ENCODE measurements at places on chromosomes 1 and 21.

DNA sequence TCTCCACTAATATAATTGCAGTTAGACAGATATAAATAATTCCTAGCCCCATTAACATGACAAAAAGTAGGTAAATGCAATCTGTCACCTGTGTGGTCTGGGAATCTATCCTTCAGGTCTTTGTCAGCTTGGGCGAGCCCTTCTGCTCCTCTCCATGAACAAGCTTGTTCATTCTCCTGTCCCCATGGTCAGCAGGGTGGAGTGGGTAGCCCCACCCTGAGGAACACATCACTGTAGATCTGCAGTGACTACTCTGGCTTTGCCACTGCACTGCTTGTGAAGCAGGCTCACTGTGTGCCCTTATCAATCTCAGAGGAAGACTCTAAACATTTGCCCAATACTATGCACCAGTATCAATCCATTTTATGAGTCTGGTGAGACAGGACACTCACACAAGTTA is 279.0 kb downstream of the MATN1 start:
- DNase-seq = no peak

- no peak for DNase-seq
Observed at GRCh38 chr1:179042700-179043099, 17.0 kb downstream of the FAM20B start.

DNA sequence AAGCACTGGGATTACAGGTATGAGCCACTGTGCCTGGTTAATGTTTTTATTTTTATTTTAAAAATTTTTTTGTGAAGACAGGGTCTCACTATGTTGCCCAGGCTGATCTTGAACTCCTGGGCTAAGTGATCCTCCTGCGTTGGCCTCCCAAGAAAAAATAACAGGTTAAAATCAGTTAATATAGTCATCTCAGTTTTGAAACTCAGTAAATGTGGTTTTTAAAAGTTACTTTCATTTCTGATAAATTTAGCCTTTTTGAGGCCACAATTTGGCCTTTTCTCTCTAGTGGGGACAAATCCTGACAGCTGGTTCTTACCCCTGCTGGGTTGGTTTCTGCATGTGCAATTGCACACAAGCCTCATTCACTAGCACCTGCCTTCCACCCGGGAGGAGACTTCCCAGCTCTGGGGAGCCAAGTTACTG is 13.3 kb downstream of the PMF1 start:
- DNase-seq = no peak

GRCh38 chr1:1614204-1614953 is 921 bp upstream of the MIB2 start:
- no peak for DNase-seq

GRCh38 chr1:105027838-105028471 is 1278.3 kb downstream of the AMY1C start:
- no peak for DNase-seq

DNA sequence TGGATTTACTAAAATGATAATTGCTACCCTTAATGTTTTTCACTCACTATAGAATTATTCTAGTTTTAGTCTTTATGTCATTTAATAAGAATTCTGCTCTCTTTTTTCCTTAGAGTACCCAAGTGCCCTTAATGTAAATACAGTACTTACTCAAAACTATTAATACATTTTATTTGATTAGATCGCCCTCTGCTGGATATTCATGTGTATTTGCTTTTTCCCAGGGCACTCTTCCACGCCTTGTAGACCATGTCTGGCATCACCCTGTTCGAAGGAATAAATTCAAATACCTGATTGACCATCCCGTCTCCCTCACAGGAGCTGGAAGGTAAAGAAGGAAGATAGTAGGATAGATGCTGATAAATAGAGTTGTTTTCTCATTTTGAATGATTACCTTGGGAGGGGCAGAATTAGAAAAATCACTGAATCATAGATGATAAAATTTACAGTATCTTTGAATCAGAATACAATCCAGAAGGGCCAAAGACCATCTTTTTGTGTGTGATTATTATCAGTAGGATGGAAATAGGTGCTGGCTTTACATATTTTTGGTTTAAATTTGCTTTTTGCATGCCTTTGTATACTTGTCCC is 4.1 kb downstream of the AXDND1 start:
- peak; percentile 41 for DNase-seq

DNA sequence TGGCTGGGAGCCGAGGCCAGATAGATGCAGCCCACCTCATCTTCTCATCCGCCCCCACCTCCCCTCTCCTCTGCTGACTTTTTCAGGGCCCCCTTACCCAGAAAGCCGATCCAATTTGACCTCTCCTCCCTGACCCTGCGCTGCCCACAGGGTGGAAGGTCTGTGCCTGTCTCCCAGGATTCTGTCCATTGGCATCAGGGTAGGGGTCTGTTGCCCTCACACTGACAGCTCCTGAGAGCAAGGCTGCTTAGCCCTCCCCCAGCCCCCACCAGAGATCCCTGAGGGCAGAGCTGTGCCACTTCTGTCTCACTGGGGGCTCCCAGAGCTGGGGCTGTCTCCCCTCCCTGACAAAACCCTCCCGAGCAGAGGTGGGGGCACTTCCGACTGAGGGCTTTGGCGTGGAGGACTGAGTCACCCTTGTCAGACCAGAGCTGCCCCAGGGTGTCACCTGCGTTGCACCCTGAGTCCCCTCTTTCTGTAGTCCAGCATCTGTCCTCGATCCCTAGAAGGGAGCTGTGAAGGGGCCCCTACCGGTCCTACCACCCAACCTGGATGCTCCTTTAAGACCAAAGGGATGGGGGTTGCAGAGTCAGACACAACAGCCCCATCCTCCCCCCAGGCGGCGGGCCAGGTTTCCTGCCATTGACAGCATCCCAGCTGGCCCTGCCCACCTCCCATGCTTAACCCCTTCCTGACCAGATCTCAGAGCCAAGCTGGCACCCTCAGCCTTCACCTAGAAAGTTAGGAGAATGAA is 2.4 kb upstream of the FAM110D start:
- no peak for DNase-seq

- DNase-seq = no peak
Observed at GRCh38 chr1:81044708-81045107, 756.0 kb upstream of the ADGRL2 start.

Measured in NCI-H748 treated with DMSO at 0.1 percent for 48 hours (cell line).